ENCODE measurements at places on chromosomes 2 and 18.

DNA sequence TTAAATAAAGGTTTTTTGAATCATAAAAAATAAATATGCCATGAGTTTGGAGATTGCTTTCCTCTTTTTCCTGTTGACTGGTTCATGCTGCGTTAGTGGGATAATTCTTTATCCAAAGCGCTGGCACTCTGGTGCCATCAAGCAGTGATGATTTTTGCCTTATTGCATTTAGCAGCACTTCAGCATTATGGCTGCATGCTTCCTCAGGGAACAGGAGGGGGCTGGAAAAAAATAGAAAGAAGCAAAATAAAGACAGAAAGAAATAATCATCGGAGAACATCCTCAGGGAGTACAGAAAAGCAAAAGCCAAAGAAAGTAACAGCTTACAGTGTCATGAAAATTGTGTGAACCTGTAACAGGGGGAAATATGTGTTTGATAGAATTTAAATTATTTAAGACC lies 1408.2 kb upstream of the PIK3C3 start:
- DNase-seq, result no peak
- H3K27ac ChIP-seq, result no peak overlapping the region
- H3K4me1 ChIP-seq, result no peaks in the 10 kb centered on the region
- no peaks in the 10 kb centered on the region for H3K27me3 ChIP-seq
- no peaks in the 10 kb centered on the region for H3K36me3 ChIP-seq

- no peak for DNase-seq
- no peaks in the 10 kb centered on the region for H3K27me3 ChIP-seq
- H3K4me3 ChIP-seq, result no peak overlapping the region
- no peaks in the 10 kb centered on the region for H3K36me3 ChIP-seq
- no peak overlapping the region for H3K27ac ChIP-seq
- H3K4me1 ChIP-seq, result no peaks in the 10 kb centered on the region
Measured at GRCh38 chr2:198314559-198315153, 510.3 kb downstream of the PLCL1 start.

DNA sequence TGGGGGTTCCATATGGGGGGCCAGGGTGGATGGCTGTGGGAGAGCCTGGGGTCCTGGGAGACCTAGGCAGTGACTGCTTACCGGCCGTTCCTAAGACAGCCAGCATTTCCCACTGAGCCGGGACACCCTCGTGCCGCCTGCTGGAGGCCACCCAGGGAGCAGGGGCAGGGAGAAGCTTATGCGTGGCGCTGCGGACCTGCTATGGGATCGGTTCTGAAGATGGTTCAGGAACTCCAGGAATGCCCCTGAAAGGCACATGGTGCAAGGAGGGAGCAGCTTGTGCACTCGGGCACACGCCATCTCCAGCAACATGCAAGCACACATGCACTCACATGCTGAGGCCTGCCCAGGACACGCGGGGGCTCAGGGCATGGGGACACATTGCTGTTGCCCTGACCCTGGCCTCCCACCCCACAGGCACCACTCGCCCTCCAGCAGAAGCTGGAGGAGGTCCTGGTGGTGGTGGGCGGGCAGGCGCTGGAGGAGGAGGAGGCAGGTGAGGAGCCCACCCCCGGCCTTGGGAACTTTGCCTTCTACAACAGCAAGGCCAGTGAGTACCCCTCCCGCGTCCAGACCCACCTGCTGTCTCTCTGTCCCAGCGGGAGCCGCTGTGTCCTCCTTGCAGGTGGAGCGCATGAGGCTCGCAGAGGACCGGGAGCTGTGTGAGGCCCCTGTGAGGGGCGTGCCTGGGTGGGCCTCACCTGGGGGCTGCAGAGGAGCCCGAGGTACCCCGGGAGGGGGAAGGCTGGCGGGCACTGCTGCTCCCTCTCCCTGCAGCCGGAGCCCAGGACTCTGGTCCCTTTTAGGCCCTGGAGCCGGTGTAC lies 4.1 kb downstream of the KLHL30 start:
- H3K4me3 ChIP-seq, result no peak overlapping the region
- no peak for DNase-seq
- H3K4me1 ChIP-seq, result no peaks in the 10 kb centered on the region
- no peak overlapping the region for H3K27ac ChIP-seq

- no peak overlapping the region for H3K4me3 ChIP-seq
- no peak for DNase-seq
- no peaks in the 10 kb centered on the region for H3K4me1 ChIP-seq
- no peak overlapping the region for H3K27ac ChIP-seq
- no peaks in the 10 kb centered on the region for H3K36me3 ChIP-seq
- no peaks in the 10 kb centered on the region for H3K27me3 ChIP-seq
Measured at GRCh38 chr2:56898986-56899385, 715.2 kb downstream of the CCDC85A start.

- DNase-seq, result no peak
- no peak overlapping the region for H3K27ac ChIP-seq
- no peaks in the 10 kb centered on the region for H3K27me3 ChIP-seq
- H3K4me3 ChIP-seq, result no peak overlapping the region
- H3K4me1 ChIP-seq, result no peaks in the 10 kb centered on the region
Measured at GRCh38 chr2:109266998-109267854, 138.2 kb downstream of the SH3RF3 start.

DNA sequence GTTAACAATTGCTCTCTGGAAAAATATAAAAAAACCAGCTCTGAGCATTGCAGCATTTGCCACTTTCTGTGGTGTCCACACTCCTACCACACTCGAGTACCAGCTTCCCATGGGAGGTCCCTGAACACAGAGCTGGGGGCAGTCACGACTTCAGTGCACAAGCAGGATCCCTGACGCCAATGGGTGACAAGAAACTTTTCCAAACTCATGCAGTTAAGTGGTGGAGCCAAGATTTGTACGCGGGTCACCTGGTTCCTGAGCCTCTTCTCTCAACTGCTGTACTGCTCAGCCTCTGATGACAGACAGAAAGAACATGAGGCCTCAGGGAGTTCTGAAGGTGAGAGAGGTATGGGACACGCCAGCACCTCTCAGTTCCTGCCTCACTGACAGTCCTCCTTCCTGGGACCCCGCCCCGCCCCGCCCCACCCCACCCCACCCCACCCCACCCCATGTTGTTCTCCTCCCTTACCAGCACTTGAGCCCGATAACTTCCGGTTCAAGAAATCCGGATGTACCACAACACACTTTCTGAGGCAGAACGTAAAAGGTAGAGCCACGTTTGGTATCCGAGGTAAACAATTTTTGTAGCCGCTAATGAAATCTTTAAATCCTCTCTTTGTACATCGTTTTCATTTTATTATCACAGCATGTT lies 287.6 kb downstream of the MYCN start:
- peaks cover 6% of the 10 kb centered on the region for H3K27me3 ChIP-seq
- H3K36me3 ChIP-seq, result no peaks in the 10 kb centered on the region
- H3K4me3 ChIP-seq, result no peak overlapping the region

- no peaks in the 10 kb centered on the region for H3K36me3 ChIP-seq
- H3K4me1 ChIP-seq, result no peaks in the 10 kb centered on the region
- no peak for DNase-seq
- no peaks in the 10 kb centered on the region for H3K27me3 ChIP-seq
- H3K27ac ChIP-seq, result no peak overlapping the region
Measured at GRCh38 chr2:83826577-83826976, 632.5 kb downstream of the SUCLG1 start.

DNA sequence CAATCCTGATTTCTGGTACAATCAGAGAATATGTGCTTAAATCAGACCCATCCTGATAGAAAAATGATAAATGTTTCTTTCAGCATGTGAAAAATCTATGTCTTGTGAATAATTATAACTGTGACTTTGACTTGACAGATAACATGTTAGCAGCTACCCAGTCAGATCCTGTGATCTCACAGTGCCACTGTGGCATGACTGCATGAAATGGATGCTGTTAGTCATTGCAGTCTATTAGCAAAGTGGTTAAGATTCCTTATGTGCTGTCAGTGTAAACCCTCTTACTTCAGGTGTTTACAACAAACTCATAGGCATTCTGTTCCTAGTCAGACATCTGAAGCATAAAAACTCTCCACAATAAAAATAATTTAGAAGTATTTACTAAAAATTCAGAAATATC lies 244.6 kb upstream of the RND3 start:
- H3K27me3 ChIP-seq, result no peaks in the 10 kb centered on the region
- no peak overlapping the region for H3K27ac ChIP-seq
- no peak for DNase-seq
- H3K4me3 ChIP-seq, result no peak overlapping the region
- no peaks in the 10 kb centered on the region for H3K4me1 ChIP-seq

DNA sequence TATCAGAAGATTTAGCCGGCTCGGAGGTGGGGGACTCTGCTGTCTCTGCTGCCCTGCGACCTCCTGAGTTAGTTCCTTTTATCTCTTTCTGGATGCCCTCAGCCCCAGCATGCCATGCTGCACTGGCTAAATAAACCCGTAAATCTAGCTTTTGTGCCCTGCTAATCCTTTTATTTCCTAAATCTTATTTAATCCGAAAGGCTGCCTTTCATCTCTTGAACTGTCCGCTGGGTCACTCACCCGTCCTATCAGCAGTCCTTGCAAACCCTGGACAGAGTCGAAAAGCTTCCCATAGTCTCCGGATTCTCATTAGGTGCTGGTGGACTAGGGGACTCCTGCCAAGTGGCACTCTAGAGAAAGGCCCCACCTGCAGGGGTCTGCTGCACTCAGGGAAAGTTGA lies 122.0 kb upstream of the APCDD1 start:
- H3K27me3 ChIP-seq, result no peaks in the 10 kb centered on the region
- H3K4me3 ChIP-seq, result no peak overlapping the region
- H3K4me1 ChIP-seq, result no peaks in the 10 kb centered on the region

- no peaks in the 10 kb centered on the region for H3K27me3 ChIP-seq
- H3K4me3 ChIP-seq, result no peak overlapping the region
- DNase-seq, result no peak
- H3K36me3 ChIP-seq, result no peaks in the 10 kb centered on the region
Measured at GRCh38 chr18:59876310-59876626, 23.5 kb upstream of the PMAIP1 start.

DNA sequence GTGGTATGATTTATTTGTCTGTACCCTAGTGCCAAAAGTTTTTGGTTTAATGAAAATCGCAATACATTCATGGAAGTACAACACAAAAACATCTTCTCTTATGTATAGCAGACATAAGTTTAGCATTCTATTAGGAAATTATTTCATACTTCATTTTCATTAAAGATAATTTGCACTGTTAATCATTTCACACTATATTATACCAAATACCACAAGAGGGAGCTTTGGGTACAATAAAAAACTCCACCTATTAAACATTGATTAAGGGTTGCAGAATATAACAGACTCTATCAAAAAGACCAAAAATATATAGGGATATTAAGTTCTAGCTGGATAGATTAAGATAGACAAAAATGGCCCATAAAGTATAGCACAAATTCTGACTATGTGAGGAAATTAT lies 79.0 kb downstream of the SLC66A3 start:
- H3K4me3 ChIP-seq, result no peak overlapping the region
- H3K4me1 ChIP-seq, result no peaks in the 10 kb centered on the region

DNA sequence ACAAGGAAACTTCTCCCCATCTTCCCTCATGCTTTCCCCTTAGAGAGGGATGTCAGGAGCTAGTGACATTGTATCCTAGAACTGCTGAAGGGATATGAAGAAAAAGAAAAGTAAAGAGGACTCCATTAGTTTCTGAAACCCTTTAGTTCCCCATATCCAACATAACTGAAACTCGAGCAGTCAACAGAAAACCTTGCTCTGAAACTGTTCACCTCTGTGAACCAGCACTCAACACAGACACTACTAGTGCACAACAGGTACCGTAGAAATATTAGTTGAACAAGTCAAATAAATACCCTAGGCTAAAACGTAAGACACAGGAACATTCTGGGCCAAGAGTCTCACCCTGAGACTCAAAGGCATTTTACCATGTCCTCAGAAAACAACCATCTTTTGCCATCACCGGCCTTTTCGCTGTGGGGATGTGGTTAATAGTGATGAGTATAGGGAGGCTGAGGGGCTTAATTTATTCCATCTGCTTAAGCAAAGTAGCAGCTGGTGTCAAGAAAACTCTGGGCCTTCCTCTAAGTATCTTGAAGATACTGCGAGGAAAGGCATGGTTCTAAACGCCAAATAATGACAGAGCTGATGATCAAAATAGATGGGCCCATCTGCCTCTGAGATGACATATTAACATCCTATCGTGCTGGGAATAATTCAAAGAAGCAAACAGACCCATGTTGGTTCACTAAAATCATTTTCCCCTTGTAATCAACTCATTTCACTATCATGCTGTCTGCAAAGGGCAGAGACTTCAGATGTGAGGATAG lies 156.8 kb downstream of the STK39 start:
- no peak overlapping the region for H3K4me3 ChIP-seq
- DNase-seq, result no peak
- no peaks in the 10 kb centered on the region for H3K27me3 ChIP-seq

GRCh38 chr2:54120950-54121349 lies 5.5 kb downstream of the ACYP2 start:
- H3K4me3 ChIP-seq, result no peak overlapping the region
- H3K4me1 ChIP-seq, result no peaks in the 10 kb centered on the region
- DNase-seq, result no peak
- no peaks in the 10 kb centered on the region for H3K27me3 ChIP-seq
- H3K36me3 ChIP-seq, result no peaks in the 10 kb centered on the region

- no peaks in the 10 kb centered on the region for H3K27me3 ChIP-seq
- peak overlapping the region; percentile 59 for H3K27ac ChIP-seq
- H3K36me3 ChIP-seq, result no peaks in the 10 kb centered on the region
- no peaks in the 10 kb centered on the region for H3K4me1 ChIP-seq
- H3K4me3 ChIP-seq, result no peak overlapping the region
- DNase-seq, result no peak
Measured at GRCh38 chr2:132632000-132632649, 37.9 kb downstream of the LYPD1 start.

GRCh38 chr2:27798948-27799645 lies 27.6 kb downstream of the MRPL33 start:
- no peak overlapping the region for H3K4me3 ChIP-seq
- no peak for DNase-seq
- no peaks in the 10 kb centered on the region for H3K27me3 ChIP-seq

- H3K27ac ChIP-seq, result peak overlapping the region; percentile 93
- H3K27me3 ChIP-seq, result no peaks in the 10 kb centered on the region
- peak overlapping the region; percentile 67 for H3K4me3 ChIP-seq
- H3K4me1 ChIP-seq, result no peaks in the 10 kb centered on the region
Measured at GRCh38 chr2:219570194-219570923, 980 bp downstream of the OBSL1 start.

DNA sequence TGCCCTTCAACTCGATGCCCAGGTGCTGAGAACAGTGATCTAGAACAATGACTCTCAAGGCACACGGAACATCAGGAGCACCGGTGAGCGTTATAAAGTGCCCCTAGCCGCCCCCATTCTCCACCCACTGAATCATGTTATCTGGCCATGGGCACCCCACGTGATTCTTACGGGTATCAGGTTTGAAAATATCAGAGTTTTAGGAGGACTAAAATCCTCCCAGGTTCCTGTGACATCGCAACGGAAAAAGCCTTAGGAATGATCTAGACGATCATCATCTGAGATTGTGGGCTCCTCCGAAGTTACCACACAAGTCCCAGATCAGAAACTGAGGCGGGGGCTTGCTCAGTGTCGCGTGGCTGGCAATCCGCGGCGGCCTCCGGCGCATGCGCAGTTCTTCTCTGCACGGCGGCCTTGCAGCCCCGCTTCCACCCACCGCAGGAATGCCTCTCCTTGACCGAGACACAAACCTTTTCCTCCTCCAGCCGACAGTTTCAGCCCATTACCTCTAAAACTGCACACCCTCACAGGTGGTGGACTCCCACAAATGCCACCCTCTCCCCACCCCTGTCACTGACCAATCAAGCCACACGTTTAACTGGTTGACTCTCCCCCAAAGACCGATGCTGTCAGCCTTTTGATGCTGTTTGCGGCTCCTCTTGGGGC lies 5.8 kb upstream of the MRPL33 start:
- H3K27ac ChIP-seq, result peak overlapping the region; percentile 56
- DNase-seq, result peak; percentile 65
- H3K36me3 ChIP-seq, result no peaks in the 10 kb centered on the region
- peak overlapping the region; percentile 41 for H3K4me3 ChIP-seq
- no peaks in the 10 kb centered on the region for H3K27me3 ChIP-seq

Data from breast epithelium (tissue), 4 donors.